ENCODE measurements at places on chromosomes 7 and 10.
A peak's percentile ranks its signal among the peaks of the same experiment; 100 is the strongest.

DNA sequence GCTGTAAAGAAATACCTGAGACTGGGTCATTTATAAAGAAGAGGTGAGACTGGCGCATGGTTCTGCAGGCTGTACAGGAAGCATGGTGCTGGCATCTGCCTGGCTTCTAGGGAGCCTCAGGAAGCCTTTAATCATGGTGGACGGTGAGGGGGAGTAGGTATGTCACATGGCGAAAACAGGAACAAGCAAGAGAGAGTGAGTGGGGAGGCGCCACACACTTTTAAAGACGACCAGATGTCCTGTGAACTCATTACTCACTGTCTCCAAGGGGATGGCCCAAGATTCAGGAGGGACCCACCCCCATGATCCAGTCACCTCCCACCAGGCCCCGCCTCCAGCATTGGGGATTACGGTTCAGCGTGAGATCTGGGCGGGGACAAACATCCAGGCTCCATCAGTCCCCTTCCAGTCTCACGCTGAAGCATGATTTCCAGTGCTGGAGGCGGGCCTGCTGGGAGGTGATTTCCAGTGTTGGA lies 3.2 kb downstream of the ZNF316 start:
- DNase-seq, result peak; percentile 25

DNA sequence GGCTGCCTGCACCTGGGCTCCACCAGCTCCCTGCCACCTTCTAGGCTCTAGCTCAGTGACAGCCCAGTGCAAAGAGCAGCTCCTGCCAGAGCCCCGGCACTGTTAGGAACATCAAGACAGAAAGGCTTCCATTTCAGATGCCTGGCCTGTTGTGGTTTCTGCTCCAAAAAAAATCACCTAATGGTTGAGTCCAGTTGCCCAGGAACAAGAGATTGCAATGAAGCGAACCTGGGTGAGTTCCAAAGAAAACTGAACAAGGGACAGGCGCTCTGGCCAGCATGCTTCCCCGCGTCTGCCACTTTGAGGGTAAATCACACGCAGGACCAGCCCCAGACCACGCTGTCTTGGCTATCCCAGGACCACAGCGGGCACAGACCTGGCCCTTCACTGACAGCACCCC lies 47.0 kb upstream of the RASGEF1A start:
- DNase-seq, result no peak

GRCh38 chr7:29906200-29907022 lies 83.2 kb downstream of the SCRN1 start:
- DNase-seq, result no peak

- no peak for DNase-seq
These were observed 151.3 kb downstream of the TRIL start for GRCh38 chr7:28806841-28807240.

DNA sequence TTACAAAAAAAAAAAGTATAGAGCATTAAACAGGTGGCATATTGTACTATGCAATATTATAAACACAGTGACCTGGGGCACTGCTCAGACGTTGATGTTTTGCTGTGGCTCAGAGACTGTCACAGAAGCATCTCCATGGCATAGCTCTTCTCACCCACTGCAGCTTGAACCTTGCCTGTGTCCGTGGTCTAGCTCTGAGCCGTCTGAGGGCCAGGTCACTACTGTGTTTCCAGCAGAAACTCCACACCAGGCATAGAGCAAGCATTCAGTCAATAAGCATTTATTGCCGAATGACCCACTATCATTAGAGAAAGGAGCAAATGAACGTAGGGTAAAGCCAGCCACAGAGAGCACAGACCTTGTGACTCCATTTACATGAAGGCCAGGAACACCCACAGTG lies 443.2 kb upstream of the FOXK1 start:
- DNase-seq, result no peak

DNA sequence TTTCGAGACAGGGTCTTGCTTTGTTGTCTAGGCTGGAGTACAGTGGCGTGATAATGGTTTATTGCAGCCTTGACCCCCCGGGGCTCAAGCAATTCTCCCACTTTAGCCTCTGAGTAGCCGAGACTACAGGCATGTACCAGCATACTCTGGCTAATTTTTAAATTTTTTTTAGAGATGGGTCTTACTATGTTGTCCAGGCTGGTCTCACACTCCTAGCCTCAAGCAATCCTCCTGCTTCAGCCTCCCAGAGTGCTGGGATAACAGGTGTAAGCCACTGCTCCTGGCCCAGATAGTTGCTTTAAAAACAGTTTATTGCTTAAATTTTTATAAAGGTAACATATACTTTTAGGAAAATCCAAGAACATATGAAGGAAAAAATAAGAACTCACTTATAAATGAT lies 26.3 kb downstream of the NEURL1 start:
- DNase-seq, result no peak

DNA sequence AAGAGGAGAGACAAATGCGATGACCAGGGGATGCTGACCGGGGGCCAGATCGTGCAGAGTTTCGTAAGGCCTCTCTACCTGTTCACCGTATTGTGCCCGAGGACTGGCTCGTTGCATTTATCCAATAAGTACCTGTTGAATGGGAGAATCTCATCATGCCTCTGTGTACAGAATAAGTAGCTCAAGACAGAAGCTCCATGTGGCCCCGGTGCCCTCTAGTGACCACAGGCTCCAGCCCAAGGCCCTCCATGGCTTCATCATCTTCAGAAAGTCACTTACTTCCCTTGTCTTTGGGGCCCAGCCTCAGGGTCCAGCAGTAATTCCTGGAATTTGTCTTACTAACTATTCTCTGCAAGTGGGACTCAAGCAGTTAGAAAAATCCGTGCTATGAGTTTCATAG lies 151.0 kb downstream of the CHN2 start:
- DNase-seq, result peak; percentile 24

DNA sequence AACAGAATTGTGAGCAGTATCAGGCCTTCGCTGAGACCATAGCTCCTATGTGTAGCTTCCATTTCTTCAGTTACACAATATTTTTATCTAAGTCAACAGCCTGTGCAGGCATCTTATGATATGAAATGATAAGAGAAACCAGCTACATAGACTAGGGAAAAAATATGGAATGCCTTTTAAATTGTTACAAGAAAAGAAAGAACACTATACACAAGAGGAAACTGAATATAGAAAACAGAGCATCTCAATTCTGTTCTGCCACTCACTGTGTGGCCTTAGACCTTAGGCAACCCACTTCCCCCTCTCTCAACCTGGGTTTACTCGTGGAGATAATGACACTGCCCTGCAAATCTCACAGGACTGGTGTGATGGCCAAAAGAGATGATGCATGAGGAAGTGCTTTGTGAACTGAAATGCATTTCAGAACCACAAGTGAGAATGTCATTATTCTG lies 132.9 kb downstream of the LRRN3 start:
- no peak for DNase-seq

GRCh38 chr10:60908896-60909295 lies 35.1 kb downstream of the RHOBTB1 start:
- no peak for DNase-seq

GRCh38 chr10:11560076-11560709 lies 51.3 kb downstream of the USP6NL start:
- no peak for DNase-seq

DNA sequence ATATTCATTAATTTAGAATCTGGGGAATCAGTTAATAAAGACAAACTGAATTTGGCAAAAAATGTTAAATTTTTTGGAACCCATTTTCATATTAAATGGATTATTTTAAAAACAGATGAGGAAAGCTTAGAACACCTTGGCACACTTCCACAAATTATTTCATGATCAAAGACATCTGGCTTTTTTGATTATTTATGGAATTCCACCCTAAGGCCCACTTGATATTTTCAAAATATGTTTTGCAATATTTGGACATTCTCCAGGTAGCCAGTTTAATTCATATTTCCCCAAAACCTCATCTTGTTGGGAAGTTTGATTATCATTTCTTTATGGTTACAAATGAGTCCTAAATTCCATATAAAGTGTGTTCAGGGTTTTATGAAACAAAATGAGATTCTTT lies 129.9 kb downstream of the DOCK4 start:
- no peak for DNase-seq

DNA sequence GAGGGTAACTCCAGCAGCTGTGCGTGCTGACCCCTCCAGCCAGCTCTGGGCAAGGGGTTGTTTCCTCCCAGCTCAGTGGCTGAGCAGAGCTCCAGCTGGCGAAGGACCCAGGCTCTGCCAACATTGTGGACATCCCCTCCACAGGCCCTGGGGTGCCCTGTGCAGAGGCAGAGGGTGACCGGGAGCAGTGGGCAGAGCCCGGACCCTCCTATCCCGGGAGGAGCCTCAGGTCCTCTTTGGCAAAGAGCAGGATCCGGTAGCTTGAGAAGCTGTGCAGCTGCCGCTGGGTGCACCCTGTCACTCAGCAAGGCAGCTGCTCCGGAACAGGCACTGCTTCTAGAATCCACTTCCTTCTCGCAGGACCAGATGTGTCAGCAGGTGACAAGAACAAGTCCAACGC lies 175.9 kb downstream of the EBF3 start:
- no peak for DNase-seq

GRCh38 chr10:24513155-24513554 lies 210.5 kb downstream of the ARHGAP21 start:
- no peak for DNase-seq

DNA sequence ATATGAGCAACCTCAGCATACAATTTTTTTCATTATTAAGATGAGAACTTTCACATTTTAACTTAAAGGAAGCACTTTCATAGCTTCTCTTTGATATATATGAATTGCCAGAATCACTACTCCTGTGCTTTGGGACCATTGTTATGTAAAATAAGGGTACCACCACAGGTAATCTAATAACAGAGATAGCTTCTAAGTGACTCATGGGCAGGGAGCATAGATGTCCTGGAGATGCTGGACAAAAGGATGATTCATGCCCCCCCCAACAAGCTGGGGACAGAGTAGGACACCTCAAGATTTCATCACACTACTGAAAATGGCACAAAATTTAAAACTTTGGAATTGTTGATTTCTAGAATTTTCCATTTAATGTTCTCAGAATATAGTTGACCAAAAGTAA lies 641.1 kb downstream of the PCDH15 start:
- no peak for DNase-seq

- no peak for DNase-seq
These were observed 2.2 kb upstream of the CTNNA3 start for GRCh38 chr10:67698164-67698563.

DNA sequence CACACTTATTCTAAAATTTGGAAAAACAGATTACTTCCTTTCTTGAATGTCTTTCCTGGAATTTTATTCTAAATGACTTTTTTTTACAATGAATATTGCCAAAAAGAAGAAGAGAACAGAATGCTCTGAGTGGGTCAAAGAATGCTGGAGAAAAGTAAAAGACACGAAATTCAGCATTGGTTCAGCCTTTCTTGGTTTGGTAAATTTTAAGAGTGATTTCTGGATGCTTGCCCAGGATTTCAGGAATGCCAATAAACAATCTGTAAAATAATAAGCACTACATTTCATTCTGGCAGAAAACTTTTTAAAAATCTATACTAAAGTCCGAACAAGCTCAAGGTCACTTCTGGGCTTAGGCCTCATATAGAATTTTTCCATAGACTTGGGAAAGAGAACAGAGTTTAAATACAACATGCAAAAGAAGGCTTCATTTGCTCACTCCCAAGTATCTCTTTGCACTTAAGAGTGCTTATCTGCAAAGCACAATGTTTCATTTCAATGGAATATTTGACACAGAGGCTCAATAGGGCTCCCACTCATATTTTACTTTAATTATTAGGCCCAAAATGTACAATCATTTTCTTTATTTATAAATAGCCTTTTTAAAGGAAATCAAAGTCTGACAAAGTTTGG lies 359.5 kb upstream of the ANKRD30A start:
- DNase-seq, result no peak

DNA sequence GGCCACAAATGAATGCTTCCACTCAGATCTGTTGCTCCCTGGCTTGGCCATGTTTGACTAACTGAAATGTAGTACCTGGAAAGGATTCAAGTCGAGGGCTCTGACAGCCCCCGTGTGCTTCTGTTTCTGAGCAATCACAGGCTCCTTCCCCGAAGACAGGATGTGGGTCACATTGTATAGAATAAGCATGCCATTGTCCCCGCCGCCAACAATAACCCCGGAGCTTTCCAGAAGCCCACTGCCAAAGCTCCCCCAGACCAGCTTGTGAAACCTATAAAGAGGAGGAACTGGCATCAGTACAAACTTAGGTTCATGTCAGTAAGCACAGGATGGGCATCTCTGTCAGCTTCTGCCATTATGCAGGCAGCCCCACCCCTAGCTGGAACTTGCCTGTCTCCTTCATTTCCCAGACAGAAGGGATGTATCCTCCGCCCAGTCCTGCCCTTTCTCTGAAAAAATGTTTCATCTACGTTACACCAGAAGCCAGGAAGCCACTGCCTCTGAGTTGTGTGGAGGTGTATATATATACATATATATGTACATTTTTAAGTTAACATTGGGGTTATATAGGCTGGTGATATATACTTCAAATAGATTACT lies 10.3 kb downstream of the SEC31B start:
- peak; percentile 63 for DNase-seq

- DNase-seq, result no peak
These were observed 86.0 kb downstream of the SEMA3E start for GRCh38 chr7:83562960-83563359.

- DNase-seq, result peak; percentile 6
These were observed 6.6 kb downstream of the PILRB start for GRCh38 chr7:100364480-100364879.

- DNase-seq, result no peak
These were observed 91.6 kb downstream of the GLCCI1 start for GRCh38 chr7:8060241-8060640.

- DNase-seq, result no peak
These were observed 645.2 kb downstream of the PHTF2 start for GRCh38 chr7:78443811-78444210.

- no peak for DNase-seq
These were observed 88.2 kb upstream of the SEMA3C start for GRCh38 chr7:81007051-81007450.

GRCh38 chr7:147060070-147060469 lies 943.5 kb downstream of the CNTNAP2 start:
- DNase-seq, result no peak

DNA sequence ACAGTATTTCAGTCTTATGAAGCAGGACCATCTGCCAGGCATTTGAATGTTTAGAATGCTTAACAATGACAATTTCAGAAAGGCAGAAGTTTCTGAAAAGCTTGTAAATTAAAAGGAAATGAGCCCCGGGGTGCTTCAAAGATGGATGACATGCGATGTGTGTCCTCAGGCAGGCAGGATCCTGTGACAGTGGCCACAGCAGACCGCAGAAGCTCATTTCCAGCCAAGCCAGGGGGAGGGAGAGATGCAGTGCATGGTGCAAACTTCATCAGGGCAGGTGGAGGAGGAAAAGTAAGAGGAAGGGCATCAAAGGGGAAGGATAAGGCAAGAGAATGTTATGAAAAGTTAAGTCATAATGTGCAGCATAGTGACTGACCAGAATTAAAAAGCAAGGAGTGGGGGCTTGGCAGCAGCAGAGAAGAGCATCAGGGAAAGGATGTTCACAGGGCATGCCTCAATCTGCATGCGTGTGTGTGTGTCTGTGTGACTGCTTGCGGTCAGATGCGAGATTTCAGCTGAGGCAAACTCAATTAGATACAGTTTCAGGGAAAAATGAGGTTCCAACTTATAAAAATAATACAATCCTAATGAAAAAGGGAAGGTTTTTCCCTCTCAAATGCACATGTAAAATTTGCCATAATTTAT lies 173.7 kb downstream of the COBL start:
- no peak for DNase-seq

All from CD4-positive, alpha-beta T cell treated with Interleukin-15 for 1 hour (primary cell).